ENCODE measurements at places on chromosomes 6 and 20.

DNA sequence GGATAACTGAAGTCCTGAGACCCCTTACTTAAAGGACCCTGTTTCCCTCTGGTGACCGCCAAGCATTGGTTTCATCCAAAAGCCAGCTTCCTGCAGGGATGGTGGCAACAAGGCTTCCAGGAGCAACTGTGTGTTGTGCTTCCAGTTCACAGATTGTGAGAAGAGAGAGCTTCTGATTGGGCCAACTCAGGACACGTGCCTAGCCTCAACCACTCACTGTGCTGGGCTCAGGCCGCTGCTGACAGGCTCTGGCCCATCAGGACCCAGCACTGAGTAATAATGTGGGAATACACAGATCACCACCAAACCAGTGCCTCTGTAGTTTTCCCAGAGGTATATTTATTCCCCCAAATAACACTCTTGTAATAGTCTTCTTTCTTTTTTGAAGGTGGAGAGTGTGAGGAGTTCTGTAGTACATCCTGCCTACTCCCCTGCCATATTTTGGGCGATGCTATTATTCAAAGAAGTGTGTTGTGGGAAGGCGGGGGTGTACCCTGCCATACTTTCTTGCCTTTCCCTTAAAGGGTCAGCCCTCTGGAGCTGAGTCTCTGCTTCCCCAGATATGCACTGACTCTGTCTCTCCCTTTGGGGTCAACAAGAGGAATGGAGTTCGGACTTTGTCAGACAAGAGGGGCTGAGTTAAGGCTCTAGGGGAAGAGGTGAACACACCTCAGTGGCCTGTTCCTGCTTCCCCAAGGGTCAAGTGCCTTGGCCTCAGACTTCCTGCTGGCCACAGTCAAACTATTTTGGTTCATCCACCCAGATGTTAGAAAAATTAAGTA is 23.2 kb downstream of the PPP1R16B start:
- no peak for DNase-seq

GRCh38 chr20:62494537-62494936 is 18.7 kb upstream of the GATA5 start:
- DNase-seq = no peak

DNA sequence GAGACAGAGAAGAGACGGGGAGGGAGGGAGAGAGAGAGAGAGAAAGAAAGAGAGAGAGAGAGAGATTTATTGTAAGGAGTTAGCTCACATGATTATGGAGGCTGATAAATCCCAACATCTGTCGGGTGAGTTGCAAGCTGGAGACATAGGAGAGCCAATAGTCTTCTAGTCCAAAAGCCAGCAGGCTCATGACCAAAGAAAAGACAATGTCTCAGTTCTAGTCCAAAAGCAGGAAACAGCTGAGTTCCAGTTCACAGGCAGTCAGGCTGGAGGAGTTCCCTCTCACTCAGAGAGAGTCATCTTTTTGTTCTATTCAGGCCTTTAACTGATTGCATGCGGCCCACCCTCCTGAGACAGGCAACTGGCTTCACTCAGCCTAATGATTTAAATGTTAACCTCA is 416.6 kb downstream of the PREX1 start:
- no peak for DNase-seq

- no peak for DNase-seq
Measured at GRCh38 chr6:67818322-67818721, 816.8 kb upstream of the ADGRB3 start.

DNA sequence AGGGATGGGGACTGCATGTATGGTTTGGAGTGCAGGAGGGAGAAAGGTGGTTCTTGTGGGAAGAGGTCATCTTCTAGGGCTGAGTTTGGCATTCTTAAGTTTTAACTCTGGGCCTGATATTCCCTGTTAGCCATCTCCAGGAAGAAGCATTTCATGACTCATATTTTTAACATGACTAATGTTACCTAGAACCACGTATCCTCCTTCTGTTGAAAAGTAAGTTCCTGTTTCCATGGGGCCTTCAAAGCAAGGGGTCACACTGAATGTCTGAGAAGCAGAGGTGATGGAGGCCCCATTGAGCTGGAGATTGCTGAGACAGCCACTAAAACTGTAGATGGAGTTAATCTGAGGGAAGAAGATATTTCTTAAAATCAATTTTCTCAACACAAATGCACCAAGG is 30.2 kb downstream of the FAM229B start:
- DNase-seq = no peak

DNA sequence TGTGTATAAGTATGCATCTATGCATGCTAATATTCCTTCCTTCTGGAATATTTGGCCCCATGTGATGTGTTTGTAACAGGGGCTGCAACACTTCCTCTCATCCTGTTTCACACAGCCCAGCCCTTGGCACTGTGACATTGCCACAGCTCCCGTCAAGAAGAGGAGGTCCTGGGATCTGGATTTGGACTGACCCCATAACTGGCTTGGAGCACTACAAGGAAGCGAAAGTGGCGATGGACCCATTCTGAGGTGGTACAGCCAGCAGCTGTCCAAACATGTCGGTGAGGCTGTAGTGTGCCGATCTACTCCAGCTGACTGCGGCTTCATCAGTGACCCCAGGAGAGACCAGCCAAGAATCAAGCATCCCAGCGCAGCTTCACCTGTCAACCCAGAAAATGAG is 18.2 kb downstream of the SYNDIG1 start:
- no peak for DNase-seq

DNA sequence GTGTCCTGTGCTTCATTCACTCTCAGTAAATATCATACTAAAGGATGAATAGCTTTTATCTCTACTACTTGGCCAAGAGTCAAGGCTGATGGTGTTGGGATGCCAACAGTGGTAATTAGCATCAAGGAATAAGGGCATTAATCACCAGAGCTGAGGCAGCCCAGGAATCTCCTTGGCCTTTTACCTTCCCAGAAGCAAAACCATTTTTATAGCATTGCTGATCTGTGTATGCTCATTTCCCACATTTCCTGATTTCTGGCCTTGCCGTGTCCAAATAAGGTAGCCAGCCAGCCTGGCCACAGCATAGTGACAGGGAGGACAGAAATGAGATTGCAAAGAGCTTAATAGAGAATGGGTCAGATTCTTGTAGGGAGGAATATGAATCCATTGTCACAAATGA is 76.7 kb upstream of the FOXO3 start:
- no peak for DNase-seq

- no peak for DNase-seq
Measured at GRCh38 chr6:35280903-35281302, 16.7 kb upstream of the DEF6 start.

GRCh38 chr6:105178110-105178509 is 1.7 kb downstream of the POPDC3 start:
- DNase-seq = no peak

DNA sequence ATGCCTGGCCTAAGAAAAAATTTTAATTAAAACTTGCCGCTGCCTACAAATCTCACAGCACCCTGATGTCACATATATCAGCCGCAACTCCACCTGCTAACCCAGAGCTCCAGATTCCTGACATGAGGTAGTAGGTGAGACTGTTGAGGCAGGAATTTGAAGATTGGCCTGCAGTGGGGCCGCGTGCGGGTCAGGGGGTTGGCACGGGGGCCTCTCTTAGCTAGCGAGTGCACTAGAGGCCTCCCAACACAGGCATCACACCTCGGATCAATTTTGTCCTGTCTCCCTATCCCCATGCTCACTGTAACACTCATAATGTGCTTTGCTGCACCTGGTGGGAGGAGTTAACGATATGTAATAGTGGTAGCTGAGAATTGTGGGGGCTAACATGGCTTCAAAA is 349.8 kb downstream of the CDC5L start:
- no peak for DNase-seq

- DNase-seq = no peak
Measured at GRCh38 chr20:7497985-7498384, 442.3 kb downstream of the HAO1 start.

GRCh38 chr20:23640671-23641667 is 3.2 kb upstream of the CST3 start:
- no peak for DNase-seq

- DNase-seq = no peak
Measured at GRCh38 chr6:42333612-42334011, 116.0 kb upstream of the MRPS10 start.

DNA sequence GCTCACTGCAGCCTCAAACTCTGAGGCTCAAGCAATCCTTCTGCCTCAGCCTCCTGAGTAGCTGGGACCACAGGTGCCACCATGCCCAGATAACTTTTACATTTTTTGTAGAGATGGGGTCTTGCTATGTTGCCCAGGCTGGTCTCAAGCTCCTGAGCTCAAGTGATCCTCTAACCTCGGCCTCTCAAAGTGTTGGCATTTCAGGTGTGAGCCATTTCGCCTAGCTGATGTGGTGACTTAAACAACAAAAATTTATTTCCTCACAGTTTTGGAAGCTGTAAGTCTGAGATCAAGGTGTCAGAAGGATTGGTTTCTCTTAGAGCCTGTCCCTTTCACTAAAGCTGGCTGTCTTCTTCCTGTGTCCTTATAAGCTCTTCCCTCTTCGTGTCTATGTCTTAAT is 15.0 kb upstream of the JARID2 start:
- no peak for DNase-seq

DNA sequence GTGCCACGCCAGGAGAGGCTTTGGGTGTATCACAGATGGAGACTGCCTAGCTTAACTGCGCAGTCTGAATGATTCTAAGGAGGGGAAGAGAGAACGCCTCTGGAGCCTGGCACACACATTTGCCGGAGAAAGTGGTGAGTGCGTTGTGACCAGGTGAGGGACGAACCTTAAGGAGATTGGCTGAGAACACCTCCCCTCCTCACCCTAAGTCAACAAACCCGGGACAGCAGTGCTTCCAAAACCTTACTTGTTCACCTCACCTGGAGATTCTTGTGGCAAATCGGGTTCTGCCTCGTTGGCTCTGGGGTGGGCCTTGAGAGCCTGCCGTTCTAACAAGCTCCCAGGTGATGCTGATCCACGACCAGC is 9.4 kb downstream of the SYNJ2 start:
- DNase-seq = no peak

DNA sequence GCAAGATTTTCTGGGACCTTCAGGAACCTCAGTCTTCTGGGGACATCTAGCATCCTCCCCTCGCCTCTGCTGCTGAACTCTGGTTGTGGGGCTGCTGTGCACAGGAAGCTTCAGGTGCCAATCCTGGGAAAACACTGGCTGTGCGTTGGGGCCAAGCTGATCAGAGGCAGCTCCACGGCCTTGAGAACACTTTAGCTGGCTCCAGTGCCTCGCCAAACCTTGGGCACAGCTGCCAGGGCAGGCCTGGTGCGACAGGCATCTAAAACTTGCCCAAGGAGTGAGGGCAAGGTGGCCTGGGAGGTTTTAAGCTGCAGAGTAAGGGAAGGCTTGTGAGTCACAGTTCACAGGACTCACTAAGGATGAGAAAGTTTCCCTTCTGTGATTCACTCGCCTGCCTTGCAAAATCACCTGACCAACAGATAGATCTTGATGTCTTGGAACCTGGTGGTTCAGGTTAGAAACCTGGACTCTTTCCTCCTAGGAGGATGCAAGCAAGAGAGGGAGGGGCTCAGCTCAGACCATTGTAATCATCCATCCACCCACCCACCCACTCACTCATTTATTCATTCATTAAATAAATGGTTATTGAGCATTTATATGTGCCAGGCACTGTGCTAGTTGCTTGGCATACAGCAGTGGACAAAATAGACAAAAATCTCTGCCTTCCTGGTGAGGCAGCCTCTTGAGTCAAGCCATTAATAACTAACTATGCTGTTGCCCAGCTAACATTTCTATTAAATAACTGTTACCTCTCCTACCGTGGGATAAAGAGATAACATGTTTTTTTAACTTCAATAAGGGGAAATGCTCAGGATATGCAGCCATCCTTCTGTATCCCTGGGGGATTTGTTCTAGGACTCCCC is 2.5 kb upstream of the SPATS1 start:
- no peak for DNase-seq

DNA sequence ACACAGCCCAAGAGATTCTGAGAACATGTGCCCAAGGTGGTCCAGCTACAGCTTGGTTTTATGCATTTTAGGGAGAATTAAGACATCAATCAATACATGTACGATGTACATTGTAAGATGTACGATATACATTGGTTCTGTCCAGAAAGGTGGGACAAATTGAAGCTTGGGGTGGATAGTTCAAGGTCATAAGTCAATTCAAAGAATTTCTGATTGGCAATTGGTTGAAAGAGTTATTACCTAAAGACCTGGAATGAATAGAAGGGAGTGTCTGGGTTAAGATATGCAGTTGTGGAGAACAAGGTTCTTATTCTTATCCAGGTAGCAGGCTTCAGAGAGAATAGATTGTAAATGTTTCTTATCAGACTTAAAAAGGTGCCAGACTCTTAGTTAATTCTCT is 31.8 kb upstream of the LCA5 start:
- DNase-seq = no peak

- no peak for DNase-seq
Measured at GRCh38 chr6:149593408-149593807, 27.2 kb downstream of the GINM1 start.

DNA sequence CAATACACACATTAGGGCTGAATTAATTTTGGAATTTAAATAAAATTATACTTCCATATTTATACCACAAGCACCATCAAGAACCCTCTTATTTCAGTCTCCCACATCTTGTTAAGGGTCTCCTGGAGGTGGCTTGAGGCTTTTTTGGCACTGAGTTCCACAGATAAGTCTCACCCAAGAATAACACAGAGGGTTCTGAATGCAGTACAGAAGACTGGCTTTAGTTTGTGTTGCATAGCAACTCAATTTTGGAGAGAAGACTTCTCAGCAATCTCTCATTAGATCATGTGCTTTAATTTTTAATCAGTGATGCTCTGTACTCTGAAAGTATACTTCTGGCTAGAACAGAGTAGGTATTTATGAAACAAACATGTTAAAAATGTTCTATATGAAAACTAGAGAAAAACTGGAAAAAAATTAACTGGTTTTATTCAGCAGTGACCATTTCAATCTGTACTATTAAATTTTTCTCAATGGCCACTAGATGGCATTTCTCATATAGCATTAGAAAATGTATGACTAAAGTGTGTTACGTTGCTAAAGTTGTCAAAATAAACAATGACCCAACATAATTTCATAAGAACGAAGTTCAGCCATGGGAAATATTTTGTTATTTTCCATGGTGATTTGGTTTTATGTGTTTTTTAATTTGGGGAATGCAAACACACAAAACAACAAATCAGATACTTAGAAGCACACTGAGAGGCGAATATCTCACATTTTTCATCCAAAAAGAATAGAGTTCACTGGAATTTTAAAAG is 32.7 kb upstream of the MAP7 start:
- no peak for DNase-seq
